ENCODE measurements at places on chromosomes 2 and 18.

DNA sequence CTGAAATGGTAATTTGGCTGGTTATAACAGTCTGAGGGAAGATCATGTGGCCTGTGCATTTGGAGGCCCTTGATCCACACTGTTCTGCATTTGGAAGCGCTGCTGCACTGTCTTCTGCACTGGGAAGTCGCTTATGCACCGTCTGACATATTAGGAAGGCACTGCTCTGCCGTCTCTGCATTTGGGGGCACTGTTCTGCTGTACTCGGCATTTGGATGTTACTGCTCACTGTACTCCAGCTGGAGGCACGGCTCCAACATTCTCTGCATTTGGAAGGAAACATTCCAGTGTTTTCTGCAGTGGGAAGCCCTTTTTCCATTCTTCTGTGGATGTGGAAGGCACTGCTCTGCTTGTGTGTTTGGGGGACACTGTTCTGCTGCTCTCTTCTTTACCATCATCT is 9.6 kb upstream of the PROM2 start:
- no peak for DNase-seq

DNA sequence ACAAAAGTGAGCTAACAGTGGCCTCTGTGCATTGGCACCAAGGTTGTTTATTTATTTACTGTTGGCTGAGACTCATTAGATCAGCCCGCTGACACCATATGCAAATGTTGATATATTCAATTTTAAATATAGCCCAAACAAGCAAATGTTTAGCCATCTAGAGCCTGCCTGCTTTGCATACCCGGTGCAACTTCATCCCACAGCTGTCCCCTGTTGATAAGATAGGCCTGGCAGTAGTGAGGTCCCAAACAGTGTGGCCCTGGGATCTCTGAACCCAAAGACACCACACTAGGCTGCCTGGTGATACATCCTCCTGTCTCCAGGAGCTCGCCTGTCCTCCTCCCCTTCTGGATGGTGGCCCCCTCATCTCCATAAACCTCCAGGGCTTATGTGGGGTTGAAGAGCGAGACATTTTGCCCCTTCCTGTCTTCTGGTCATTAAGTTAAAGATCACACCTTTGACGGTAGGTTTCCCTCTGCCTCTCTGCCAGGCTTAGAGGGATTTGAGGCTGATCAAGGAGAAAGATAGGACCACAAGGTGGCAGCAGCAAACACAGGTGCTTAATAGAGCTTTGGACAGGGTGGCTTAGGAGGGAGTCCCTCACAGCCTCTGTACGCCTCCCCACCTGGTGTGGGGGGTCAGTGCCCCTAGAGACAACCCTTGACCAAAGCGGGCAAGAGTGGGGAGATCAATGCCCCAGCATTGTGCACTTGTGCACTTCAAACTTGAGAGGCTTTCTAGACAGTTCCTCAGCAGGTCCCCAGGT is 23.7 kb upstream of the MYO5B start:
- peak; percentile 79 for DNase-seq

- DNase-seq = no peak
Measured at GRCh38 chr18:44541159-44541558, 139.5 kb upstream of the SETBP1 start.

DNA sequence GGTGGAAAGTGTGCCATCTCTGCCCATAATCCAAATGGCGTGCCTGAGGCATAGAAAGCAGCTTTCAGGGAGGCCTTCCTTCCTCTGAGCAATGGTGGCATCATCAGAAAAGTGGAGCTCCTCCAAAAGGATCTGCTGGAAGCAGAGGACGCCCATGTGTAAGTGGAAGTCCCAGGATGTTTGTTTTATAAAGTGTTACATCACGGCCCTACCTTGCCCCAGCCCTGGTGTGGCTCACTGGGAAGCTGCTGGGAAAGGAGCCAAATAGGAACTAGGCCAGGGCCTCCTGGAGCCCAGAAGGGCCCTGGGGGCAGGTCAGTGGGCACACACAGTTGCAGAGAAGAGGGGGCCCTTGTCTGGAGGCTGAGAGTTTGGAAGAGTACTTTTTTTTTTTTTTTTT is 4.2 kb upstream of the ODC1 start:
- DNase-seq = no peak

DNA sequence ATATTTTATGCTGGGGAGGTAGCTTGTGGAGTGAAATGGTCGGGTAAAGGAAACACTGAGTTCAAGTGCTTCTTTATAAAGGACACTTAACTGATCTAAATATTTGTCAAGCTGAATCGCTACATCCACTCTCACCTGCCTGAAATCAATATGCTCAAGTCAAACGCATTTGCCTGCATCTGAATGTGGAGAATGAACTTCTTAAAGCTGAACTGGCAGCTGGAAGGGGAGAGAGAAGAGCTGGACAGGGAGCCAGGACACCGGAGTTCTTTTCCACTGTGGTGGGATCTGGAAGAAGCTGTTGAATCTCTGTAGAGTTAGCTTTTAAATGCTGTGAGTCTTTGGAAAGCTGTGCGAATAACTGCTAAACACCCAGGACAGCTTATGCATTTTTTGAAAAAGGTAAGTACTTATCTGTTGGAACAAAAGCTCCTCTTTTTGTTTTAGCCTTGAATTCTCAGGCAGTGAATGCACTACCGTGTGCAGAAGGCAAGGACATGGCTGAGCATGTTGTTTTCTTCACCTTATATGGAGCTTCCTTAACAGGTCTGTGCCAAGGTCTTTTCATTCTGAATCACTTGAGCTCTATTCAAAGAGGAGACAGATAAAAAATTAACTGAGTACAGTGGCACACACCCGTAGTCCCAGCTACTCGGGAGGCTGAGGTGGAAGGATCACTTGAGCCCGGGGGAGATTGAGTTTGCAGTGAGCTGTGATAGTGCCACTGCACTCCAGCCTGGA is 74.2 kb upstream of the KLF7 start:
- no peak for DNase-seq

DNA sequence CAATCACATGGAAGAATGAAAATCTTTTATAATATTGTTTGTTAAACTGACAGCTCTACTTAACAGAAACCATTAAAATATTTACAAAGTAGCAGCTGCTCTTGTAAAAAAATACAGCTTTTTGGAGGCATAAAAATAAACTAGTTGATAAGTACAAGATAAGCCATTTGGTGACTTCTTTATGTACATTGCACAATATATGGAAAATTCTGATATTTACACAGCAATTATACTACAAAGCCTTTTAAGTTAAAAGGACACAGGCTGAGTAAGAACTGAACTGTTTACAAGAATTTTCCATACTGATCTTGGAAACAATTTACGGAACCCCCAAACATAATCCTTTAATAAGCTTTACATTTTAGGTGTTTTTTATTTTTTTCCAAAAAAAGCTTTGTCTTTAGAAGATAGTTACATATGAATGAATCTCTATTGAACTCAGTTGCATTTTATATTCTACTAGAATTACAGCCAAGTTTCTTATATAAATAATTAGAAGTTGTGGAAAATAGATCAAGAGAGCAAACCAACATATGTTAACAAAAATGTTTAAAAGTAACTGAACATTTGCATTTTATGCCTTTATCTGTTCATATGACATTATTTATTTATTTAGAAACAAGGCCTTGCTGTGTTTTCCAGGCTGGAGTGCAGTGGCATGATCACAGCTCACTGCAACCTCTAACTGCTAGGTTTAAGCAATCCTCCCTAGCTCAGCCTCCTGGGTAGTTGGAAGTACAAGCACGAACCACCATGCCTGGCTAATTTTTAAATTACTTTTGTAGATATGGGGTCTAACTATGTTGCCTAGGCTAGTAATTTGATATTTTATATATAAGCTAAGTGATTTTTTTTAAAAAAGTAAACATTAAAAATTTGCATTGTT is 142.5 kb downstream of the OTX1 start:
- no peak for DNase-seq

DNA sequence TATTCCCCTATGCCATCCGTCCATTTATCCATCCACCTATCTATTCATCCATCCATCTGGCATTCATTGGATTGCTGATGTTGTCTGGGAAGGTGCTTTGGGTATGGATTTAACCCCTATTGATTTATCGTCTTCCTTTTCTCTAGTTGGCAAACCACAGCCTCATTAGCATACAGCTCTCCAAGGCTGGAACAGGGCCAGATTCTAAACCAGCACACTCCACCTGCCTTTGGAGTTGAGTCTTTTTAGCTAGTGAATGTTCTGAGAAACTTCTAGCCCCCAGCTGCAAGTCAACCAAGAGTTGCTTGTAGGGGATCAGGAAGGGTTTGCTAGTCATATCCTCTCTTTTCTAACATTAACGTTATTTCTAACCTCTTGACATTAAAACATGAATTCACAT is 90.7 kb downstream of the NRP2 start:
- no peak for DNase-seq

GRCh38 chr2:174334781-174335251 is at the start of gene SP9:
Gene SP9 (plus strand): TSS chr2:174334954. CDS start chr2:174335093, 139 bp downstream.
- DNase-seq = peak; percentile 93

DNA sequence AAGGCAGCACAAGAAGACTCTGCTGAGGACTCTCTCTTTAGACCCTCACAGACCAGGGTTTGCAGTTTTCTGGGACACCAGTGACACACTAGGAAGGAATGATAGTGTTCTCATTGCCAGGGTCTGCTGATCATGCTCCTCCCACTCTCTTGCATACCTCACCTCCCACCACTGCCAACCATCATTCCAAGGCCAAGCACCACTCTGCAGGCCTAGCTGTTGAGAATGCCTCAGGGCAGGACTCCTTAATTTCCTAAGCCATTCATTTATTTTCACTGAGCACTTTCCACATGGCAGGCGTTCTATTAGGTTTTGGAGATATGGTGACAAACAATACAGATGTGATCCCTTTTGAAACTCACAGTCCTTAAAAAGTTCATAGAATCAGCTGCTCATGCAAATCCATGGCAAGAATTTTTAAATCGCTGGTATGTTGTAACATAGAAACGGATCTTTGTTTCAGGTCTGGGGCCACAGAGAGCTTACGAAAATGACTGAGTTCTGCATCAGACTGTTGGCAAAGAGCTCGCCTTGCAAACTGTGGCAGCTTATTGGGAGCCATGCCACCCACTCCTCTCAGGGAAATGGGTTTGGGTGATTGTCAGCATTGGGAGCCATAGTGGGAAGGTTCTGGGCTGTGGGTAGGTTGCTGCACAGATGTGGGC is 78.5 kb downstream of the XDH start:
- no peak for DNase-seq

GRCh38 chr2:183207110-183207509 is 82.9 kb downstream of the NUP35 start:
- no peak for DNase-seq

DNA sequence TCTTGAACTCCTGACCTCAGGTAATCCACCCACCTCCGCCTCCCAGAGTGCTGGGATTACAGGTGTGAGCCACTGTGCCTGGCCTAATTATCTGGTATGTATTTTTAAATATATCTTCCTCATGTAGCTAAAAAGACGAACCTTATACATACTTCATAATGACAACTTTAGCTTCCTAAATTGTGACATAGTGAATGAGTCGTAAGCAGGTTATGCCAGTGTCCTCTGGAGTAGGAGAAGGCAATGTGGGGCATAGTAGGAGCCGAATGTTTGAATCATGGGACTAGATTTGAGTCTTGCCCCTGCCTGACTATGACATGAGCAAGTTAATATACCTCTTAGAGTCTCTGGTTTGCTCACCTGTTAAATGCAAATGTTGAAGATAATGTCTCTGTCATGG is 95.8 kb upstream of the FOSL2 start:
- no peak for DNase-seq

DNA sequence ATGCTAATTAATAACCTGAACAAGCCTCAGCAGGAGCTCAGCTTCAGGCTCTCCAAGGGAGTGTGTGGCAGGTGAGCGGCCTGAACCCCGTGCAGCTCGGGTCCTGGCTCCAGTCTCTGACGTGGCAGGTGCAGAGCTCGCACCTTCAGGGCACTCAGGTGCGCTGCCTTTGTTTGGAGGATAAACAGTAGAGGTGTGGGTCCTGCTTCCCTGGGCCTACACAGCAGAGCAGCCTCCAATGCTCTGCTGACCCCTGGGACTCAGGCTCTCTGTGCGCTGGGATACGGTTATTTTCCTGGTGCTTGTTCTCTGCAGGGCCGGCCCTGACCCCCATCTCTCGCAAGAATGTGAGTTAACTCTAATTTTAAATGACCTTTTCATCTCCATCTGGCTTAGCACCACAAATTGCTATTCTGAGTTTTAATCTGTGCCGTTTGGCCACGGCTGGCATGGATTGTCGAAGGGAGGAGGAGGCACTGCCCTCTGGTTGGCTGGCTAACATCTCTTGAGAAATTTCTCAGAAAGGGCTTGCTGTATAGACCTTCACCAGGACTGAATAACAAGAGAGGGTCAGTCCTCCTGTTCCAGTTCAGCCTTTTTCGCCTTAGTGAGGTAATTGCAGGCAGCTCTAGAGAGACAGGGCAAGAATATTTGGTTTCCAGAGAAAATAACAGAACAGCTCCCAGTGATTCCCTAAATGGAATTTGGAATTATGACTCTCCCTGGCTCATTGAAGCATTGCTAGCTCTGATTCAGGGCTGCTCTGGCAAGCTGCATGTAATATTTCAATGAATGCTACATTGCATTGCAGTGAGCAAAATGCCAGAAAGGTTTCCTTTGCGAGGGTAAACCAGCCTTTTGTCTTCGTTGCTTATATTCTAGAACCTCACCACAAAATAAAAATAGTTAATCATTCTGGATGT is 161.8 kb downstream of the DCDC2C start:
- DNase-seq = no peak

GRCh38 chr2:10212827-10213226 is 89.9 kb upstream of the HPCAL1 start:
- no peak for DNase-seq

GRCh38 chr2:65397122-65397521 is 35.3 kb downstream of the SPRED2 start:
- DNase-seq = no peak

- DNase-seq = no peak
Measured at GRCh38 chr18:3180325-3180724, 39.4 kb downstream of the MYOM1 start.

GRCh38 chr2:162172802-162173370 is 20.8 kb upstream of the GCG start:
- DNase-seq = no peak

DNA sequence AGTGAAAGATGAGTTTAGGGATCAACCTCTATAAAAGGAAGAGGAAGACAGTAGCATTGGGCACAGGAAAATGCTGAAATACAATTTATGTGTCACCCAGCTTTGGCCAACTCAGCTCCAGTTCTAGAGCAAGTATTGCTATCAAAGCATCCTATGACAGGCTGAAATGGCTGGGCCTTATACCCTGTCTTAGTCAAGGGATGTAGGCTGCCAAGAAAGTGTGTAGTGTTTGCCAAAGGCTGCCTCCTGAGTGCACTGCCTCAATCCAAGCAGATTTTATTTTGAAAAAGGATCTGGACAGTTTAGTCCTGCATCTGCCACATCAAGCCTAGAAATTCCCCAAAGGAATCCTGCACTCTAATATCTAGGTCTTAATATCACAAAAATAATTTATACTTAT is 359.9 kb upstream of the ZC3H15 start:
- DNase-seq = no peak

DNA sequence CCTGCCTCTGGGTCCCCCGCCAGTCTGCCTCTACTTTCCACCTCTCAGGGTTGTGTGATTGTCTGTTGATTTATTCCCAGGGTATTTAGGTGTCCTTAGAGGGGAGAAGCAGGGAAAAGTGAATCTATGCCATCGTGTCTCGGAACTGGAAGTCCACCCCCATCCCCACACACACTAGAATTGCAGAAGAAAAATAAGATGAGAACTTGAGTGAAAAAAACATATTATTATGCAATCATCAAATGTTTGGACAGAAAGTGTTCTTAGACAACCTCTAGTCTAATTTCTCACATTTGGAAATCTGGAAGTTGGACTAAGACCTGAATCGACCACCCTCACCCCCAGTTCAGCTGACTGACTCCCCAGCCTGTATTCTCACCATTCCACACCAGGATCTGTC is 14.1 kb upstream of the CASP8 start:
- DNase-seq = no peak
